ENCODE measurements at places on chromosomes 5 and 9.
A peak's percentile ranks its signal among the peaks of the same experiment; 100 is the strongest.

DNA sequence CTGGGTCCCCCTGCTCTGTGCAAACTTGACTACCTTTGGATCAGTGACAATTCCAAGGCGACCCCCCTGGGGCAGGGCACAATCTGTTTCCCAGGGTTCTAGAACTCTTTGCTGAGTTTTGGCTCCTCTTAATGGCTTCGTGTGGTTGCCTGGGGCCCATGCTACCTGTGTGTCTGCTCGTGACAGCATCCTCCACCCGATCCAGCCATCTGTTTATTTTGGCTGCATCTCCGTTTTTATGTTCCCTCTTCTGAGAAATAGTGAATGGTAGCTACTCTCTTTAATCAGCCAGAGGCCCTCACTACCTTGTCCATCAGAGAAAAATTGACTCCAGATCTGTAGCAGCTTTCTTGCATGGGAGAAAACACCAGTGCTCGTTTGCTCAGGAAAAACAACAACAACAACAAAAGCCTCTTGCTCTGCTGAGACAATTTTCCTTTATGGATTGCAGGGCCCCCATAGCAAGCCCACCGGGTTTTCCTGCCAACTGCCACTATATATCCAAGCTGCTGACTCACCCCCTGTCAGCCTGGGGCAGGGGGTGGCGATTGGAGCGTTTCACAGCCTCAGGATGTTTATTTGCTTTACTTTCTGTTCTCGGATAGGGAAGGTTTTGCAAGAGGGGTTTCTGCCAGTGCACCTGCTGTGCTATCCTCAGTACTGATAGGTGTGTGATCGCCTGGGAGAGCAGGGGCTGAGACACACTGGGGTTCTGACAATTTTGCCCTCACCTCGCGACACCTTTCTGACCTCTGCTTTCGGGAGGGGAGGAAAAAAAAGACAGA is 607.8 kb downstream of the BNC2 start:
- DNase-seq = no peak
- no peak overlapping the region for H3K4me3 ChIP-seq
- peak overlapping the region; percentile 20 for H3K27ac ChIP-seq

DNA sequence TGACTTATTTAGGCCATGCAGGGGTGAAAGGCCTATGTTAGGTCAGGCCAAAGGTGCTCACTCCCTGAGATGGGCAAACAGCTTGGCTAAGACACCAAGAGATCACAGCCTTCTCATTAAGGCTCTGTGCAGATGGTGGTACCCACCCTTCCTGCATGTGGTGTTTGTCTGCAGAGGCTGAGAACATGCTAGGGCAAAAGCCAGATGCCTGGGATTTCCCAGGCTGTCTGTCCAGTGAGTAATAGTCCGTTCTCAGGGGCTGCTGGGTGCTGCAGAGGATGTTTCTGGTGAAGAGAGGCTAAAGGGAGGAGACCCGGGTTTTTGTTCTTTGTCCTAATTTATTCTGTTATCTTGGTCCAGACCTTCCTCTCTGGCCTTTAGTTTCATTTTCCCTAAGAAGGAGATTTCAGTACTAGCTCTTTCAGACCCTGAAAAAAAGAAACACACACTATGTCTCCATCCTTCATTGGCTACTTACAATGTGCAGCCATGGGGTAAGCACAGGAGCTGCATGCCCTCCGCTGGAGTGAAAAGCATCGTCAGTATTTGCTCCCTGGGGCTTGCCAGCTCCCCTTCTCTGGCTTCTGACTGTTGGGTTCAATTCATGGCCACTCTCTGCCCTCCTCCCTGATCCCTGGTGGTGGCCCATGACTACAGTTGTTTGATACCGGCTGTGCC is 23.4 kb upstream of the GLRA1 start:
- H3K27me3 ChIP-seq = peaks cover 10% of the 10 kb centered on the region
- no peak for DNase-seq
- H3K36me3 ChIP-seq = no peaks in the 10 kb centered on the region
- no peak overlapping the region for H3K4me3 ChIP-seq
- peaks cover 37% of the 10 kb centered on the region for H3K4me1 ChIP-seq

DNA sequence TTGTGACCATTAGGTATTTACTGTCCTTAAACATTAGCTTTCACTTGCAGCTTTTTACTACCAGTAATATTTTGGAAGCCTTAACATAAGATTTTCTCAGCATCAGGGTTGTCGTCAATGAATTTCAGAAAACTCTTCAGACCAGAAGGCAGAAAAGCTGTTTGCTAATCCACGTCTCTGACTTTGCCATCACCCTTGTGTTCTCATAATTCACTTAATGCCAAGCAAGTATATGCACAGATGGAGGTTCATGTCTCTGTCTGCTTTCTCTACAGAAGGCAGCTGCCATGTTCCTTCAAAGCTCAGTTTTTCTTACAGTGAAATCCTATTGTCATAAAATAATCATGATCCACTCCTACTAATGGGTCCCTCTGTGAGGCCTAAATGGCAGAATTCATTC is 37.7 kb upstream of the LRRC19 start:
- peaks cover 4% of the 10 kb centered on the region for H3K4me1 ChIP-seq
- peaks cover 16% of the 10 kb centered on the region for H3K36me3 ChIP-seq
- no peak for DNase-seq
- no peak overlapping the region for H3K4me3 ChIP-seq

GRCh38 chr5:32100230-32100629 is 73.9 kb downstream of the GOLPH3 start:
- H3K36me3 ChIP-seq = peaks cover 60% of the 10 kb centered on the region
- no peak for DNase-seq
- no peak overlapping the region for H3K4me3 ChIP-seq
- peak overlapping the region; percentile 95 for H3K27ac ChIP-seq
- H3K4me1 ChIP-seq = peaks cover 52% of the 10 kb centered on the region

- no peak overlapping the region for H3K4me3 ChIP-seq
- H3K27ac ChIP-seq = no peak overlapping the region
- no peak for DNase-seq
Measured at GRCh38 chr9:112503170-112503569, 16.5 kb downstream of the KIAA1958 start.

GRCh38 chr9:103809745-103810144 is 284.4 kb upstream of the SMC2 start:
- no peaks in the 10 kb centered on the region for H3K4me1 ChIP-seq
- no peak for DNase-seq
- no peak overlapping the region for H3K27ac ChIP-seq

GRCh38 chr9:73640971-73641370 is 489.3 kb downstream of the ANXA1 start:
- no peaks in the 10 kb centered on the region for H3K27me3 ChIP-seq
- H3K4me3 ChIP-seq = no peak overlapping the region
- H3K4me1 ChIP-seq = no peaks in the 10 kb centered on the region
- no peak overlapping the region for H3K27ac ChIP-seq

- no peak for DNase-seq
- peaks cover 4% of the 10 kb centered on the region for H3K27me3 ChIP-seq
- peak overlapping the region; percentile 66 for H3K27ac ChIP-seq
- H3K4me1 ChIP-seq = no peaks in the 10 kb centered on the region
- H3K36me3 ChIP-seq = no peaks in the 10 kb centered on the region
Measured at GRCh38 chr5:88833371-88834130, 49.4 kb downstream of the MEF2C start.

DNA sequence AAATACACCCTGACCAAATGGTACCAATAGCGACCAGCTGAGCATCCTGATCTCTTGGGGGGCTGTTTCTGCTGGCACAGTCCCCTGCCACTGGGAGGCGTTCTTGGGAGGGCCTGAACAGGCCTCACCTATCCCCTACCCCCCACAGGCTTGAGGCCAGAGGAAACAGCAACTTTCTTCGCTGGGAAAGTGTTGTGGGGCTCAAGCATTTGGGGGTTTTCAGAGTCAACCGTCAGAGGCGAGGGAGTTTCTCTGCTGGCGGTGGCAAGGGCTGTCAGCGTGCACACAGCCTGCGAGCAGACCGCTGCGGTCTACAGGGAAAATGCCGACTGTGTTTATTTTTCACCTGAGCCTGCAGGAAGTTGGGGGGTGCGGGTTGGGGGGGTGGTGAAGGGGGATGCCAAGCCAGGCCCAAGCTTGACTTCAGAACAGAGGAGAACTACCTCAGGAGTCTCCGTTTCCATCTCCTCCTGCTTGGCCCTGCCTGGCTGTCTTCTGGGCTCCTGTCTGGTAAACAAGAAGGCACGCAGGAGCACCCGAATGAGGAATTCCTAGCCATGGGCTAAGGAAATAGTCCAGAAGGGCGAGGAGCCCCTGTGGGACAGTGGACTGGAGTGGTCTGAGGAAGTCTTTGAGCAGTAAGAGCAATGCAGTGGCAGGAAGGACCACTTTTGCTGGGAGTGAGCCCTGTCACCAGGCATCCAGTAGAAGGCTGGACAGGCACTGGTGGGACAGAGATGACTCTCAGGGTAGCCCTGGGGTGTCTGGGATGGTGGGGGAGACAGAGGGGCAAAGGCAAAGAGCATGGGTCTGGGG is 18.1 kb downstream of the TCF7 start:
- DNase-seq = no peak
- peak overlapping the region; percentile 61 for H3K27ac ChIP-seq
- peaks cover 23% of the 10 kb centered on the region for H3K36me3 ChIP-seq
- no peak overlapping the region for H3K4me3 ChIP-seq

DNA sequence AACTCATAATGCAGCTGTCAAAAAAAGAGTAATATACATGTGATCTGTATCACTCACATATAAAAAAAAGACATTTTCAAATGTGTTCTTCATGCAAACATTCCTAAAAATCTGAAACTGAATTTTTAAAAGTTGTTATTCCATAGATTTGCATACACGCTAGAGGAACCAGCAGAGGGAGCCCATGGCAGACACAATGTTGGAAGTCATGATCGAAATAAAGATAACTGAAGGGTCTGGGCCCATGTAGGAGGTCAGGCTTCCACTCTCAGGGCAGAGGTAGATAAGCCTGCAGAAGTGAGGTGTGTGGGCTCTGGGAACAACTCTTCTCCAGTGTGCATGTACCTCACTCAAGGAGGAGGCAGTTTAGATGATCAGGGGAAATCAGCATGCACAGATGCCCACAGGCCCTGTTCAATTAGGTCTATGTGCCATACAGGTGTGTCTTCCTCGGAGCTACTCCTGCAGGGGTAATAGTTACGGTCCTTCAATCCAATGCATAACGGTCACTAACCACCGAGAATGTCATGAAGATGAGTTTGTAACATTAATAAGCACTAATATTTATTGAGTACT is 208.6 kb downstream of the EPB41L4A start:
- H3K27ac ChIP-seq = no peak overlapping the region
- no peak overlapping the region for H3K4me3 ChIP-seq
- no peaks in the 10 kb centered on the region for H3K36me3 ChIP-seq
- H3K27me3 ChIP-seq = no peaks in the 10 kb centered on the region
- DNase-seq = peak; percentile 24
- H3K4me1 ChIP-seq = peaks cover 19% of the 10 kb centered on the region

DNA sequence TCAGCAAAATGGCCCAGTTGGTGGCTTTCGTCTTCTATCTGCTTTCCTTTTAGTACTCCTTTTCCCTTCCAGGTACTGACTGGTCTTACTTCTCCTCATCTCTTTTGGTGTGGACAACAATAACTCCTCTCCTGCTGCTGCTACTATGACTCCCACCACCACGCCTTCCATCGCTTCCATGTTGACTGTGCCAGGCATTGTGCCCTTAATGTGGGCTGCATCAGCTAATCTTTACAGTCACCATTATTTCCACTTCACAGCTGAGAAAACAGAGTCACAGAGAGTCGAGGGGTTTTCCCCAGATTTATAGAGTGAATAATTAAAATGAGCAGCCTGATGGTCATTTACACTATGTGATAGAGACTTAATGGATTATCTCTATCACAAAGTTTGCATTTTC is 184.9 kb upstream of the IL12B start:
- no peak overlapping the region for H3K27ac ChIP-seq
- peaks cover 18% of the 10 kb centered on the region for H3K27me3 ChIP-seq
- peaks cover 54% of the 10 kb centered on the region for H3K4me1 ChIP-seq
- no peaks in the 10 kb centered on the region for H3K36me3 ChIP-seq
- H3K4me3 ChIP-seq = no peak overlapping the region

DNA sequence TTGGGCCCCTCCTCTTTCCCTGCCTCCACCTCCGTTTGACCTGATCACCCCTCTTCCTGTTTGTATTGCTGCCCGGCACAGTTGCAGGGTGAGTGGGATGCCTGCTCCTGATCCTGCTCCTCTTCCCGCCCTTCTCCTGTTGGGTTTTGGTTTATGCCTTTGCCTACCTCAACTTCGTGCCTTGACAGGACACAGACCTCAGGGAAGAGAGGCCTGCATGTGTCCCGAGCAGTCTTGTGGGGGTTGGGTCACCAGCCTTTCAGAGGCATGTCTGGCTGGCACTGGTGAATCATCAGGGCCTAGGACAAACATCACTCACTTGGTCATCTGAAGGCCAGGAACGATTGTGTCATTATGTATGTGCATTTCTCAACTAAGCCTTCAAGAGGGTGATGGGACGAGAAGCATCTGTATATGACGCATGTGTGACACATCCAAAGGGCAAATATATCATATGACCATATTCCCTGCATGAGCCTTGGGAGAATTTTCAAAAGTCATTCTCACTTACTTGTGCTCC is 56.9 kb downstream of the NPR3 start:
- peaks cover 6% of the 10 kb centered on the region for H3K27me3 ChIP-seq
- no peaks in the 10 kb centered on the region for H3K36me3 ChIP-seq
- no peak overlapping the region for H3K4me3 ChIP-seq
- H3K4me1 ChIP-seq = peaks cover 10% of the 10 kb centered on the region

DNA sequence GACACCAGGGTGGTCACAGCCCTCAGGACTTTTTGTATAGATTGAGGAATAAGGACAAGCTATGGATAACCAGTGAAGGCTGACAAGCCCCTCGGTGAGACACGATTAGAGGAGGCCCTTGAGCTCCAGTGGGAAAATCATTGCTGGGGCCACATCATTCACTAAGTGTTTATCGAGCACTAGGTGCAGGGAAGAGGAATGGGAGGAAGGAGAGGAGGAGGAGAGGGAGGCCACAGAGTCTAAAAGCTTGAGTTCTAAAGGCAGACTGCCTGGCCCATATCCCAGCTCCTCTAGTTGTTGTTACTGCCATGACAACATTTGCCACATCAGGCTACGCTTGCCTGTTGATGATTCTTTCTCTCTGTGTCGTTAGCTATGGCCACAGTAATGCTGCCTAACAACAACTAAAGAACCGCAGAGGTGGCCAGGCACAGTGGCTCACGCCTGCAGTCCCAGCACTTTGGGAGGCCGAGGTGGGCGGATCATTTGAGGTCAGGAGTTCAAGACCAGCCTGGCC is 37.6 kb downstream of the NKX2-5 start:
- no peak overlapping the region for H3K4me3 ChIP-seq
- peaks cover 76% of the 10 kb centered on the region for H3K27me3 ChIP-seq
- H3K4me1 ChIP-seq = peaks cover 3% of the 10 kb centered on the region
- H3K27ac ChIP-seq = no peak overlapping the region

GRCh38 chr9:109311286-109311685 is 9.6 kb downstream of the EPB41L4B start:
- no peak for DNase-seq
- H3K27ac ChIP-seq = no peak overlapping the region
- peaks cover 11% of the 10 kb centered on the region for H3K27me3 ChIP-seq
- H3K4me1 ChIP-seq = peaks cover 81% of the 10 kb centered on the region
- no peak overlapping the region for H3K4me3 ChIP-seq

GRCh38 chr9:113715086-113715485 is 161.0 kb upstream of the ZNF618 start:
- H3K4me3 ChIP-seq = no peak overlapping the region
- peaks cover 13% of the 10 kb centered on the region for H3K27me3 ChIP-seq
- H3K27ac ChIP-seq = no peak overlapping the region
- no peak for DNase-seq
- H3K36me3 ChIP-seq = no peaks in the 10 kb centered on the region

- H3K27ac ChIP-seq = peak overlapping the region; percentile 91
- H3K4me3 ChIP-seq = no peak overlapping the region
- peaks cover 86% of the 10 kb centered on the region for H3K36me3 ChIP-seq
- no peak for DNase-seq
- no peaks in the 10 kb centered on the region for H3K27me3 ChIP-seq
Measured at GRCh38 chr5:126794157-126794828, 17.4 kb downstream of the LMNB1 start.

Data from nephron progenitor cell (in vitro differentiated cells).